Foreskin keratinocyte (primary cell): ENCODE measurements at places on chromosomes 11 and 22. TPM values are rescaled to one million over a fixed set of nuclear protein-coding genes. Genes with fewer than 3 reads are reported as not detected.
A peak's percentile ranks its signal among the peaks of the same experiment; 100 is the strongest.

DNA sequence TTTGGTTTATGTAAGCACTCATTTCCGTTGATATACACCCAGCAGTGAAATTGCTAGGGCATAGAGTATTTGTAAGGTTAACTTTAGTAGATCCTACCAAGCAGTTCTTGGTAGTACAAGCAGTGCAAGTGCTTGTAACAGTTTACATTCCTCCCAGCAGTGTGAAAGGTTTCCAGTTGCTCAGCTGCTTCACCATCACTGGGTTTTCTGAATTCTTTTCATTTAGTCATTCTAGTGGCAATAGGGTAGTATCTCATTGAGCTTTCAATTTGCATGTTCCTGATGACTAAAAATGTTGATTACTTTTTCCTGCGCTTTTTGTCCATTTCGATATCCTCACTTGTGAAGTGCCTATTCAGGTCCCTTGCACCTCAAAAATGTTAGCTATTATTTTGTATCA lies 34.3 kb downstream of the ZNF202 start:
- DNase-seq: no peak

- DNase-seq: no peak
These were observed 115.4 kb downstream of the BRD1 start for GRCh38 chr22:49712195-49712791.

- DNase-seq: no peak
These were observed 137.5 kb downstream of the FAM76B start for GRCh38 chr11:95652002-95652472.

GRCh38 chr11:96481204-96481603 lies 91.4 kb downstream of the JRKL start:
- DNase-seq: peak; percentile 32

- no peak for DNase-seq
These were observed 483.3 kb downstream of the TBC1D22A start for GRCh38 chr22:47245786-47246185.

DNA sequence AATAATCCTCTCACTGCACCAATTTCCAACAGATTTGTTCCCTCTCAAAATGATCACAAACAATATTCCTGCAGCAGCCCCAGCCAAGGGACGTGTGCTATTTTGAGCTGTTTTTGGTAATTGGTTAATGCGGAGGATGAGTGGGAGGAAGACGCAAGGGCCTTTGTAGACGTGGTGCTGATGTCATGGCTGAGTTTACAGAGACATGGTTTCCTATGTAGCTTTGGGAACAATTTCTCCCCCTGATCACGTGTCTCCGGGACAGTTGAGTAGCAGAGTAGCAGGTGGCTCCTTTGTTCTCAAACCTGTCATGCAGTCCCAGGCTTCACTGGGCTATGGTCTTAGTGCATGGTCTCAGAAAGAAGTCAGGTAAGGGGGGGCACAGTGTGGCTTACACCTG lies 183.2 kb upstream of the NECTIN1 start:
- no peak for DNase-seq

Gene TRIM49B
- not detected in 2 replicates for total RNA-seq

Gene TRPC6
- 0.28 and 0.41 TPM in 2 replicates for total RNA-seq
